NB4 (cell line): ENCODE measurements at places on chromosomes 4 and X.

- no peak for DNase-seq
Measured at GRCh38 chrX:13120017-13120416, 75.6 kb upstream of the FAM9C start.

DNA sequence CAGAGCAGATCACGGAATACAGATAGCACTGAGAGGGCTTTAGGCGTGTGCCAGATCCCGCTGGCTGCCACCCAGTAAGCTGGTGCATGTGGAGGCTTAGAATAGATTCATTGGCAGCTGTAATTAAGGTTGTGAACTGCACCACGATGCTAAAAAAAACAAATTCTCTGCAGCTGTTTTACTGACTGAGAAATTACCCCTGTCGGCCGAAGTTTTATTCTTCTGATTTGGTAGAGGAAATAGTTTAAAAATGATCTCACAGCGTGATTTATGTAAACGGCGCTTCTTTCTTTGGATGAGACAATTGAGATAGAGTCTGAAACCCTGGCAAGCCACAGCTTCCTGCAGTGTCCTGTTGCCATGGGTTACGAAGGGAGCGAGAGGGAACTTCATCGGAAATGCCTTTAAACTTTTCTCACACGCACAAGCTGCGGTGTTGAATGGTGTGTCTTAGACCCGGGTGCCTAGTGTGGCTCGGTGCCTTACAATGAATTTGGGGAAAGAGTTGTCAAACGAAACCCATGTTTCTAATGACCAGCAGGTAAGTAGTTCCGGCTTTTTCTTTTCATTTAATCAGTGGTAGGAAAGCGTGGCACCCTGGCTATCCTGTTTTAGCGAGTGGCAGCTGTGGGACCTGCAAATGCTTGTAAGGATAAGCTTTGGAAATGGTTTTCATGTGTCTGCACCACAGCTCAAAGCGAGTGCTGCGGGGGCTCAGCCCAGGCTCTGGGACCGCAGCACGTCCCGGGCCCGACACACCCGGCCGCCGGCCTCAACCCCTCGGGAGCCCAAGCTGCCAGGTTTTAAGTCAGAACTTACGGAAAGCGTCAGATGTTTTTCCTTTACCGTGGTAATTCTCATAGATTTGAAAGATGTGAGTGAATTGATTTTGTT is 71.7 kb upstream of the HGFAC start:
- peak; percentile 87 for DNase-seq

DNA sequence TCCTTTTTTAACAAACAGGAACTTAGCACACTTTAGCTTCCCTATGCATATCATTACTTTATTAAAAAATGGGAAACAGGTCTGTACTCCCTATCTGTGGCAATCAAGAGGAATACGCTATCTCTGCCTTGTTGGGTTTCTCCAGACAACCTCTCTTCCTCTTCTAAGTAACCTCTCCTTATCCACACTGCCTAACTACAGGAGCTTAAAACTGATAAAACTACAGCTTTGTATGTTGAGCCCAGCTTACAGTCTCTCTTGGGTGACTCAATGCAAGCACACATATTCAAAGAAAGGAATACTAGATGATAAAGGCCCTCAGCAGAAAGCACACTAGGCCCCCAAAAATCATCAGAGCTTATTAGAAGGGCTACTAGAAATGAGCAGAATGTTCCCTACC is 8.9 kb downstream of the NUP62CL start:
- no peak for DNase-seq

DNA sequence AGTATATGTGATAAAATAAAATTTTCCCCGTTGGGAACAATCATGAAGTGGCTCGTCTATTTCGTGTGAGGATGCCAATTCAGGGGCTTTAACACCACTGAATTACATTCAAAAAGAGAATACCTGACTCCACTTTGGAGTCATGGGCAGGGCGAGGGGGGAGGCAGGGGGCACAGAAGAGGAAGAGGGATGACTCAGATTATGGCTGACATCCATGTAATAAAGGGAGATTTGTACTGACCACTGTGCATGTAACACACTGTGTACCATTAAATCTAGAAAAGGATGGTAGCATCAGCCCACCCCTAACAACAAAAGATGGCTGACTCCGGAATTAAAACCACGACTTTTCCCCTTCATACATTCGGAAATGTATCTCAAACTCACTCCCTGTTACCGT is 1.3 kb downstream of the SLC9A7 start:
- no peak for DNase-seq
